Activated naive CD4-positive, alpha-beta T cell treated with anti-CD3 and anti-CD28 coated beads, Interleukin-2, amount 50 U/mL, for 72 hours (primary cell): ENCODE measurements at places on chromosomes 2 and 18. TPM values are rescaled to one million over a fixed set of nuclear protein-coding genes. Genes with fewer than 3 reads are reported as not detected.
A peak's percentile ranks its signal among the peaks of the same experiment; 100 is the strongest.

The CPO gene
- total RNA-seq, result not detected

GRCh38 chr18:13696961-13697360 lies 29.4 kb downstream of the FAM210A start:
- DNase-seq, result no peak

DNA sequence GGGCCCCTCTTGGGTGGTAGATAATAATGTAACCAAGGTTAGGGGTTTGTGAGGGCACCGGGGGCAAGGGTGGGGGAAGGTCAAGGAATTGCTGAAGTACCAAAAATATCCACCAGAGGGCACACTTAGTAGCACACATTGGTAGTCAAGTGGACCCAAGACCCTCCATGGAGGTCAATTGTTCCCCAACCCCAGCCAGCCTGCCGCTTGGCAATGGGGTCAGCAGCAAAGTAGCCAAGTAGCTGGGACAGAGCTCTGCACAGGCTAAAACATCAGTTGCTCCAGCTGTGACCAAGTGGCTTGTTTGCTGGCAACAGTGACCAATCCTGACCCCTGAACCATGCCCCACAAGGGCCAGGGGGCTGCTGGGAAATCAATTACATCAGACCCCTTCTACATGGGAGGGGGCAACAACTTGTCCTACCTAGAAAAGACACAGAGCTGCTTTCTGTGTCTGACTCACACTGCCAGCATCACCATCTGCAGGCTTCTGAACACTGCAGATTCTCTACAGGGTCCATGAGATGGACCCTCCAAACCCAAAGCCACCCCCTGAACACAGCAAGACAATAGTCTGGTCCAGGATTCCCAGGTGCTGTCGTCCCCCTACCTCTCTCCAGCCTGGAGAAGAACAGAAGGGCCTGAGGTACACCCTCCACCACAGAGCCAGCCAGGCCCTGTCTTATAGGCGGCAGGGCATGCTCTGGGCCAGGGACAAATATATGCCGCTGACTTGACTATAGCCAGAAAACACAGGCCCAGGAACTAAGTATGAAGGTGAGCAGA lies 76.0 kb downstream of the EMX1 start:
- DNase-seq, result peak; percentile 70

DNA sequence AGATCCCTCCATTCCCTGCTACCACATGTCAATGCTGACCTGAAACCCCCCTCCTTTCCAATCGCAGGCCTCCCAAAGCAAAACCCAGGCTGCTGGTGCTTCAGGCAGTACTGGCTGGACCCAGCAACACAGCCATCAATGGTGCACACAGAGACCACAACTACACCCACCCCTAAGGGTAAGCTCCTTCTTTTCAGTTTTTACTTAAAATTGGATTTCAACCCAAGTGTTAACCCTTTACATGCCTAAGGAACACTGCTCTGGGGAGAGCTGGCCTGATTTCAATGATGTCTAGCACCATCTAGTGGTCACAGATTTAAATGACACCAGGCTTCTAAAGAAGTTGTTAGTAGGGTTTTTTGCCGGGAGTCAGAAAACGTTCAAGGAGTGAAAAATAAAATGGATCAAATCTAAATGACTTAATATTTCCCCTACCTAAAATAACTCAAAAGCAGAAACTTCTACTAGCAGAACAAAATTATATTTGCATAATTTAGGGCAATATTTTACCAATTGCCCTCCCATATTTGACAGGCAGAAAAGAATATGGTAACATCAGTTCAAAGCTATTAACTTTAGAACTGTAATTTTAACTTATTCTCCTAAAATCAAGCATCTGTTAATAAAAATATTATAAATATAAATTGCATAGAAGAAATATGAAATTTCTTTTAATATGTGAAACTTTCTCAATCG lies 24.6 kb downstream of the FECH start:
- no peak for DNase-seq

DNA sequence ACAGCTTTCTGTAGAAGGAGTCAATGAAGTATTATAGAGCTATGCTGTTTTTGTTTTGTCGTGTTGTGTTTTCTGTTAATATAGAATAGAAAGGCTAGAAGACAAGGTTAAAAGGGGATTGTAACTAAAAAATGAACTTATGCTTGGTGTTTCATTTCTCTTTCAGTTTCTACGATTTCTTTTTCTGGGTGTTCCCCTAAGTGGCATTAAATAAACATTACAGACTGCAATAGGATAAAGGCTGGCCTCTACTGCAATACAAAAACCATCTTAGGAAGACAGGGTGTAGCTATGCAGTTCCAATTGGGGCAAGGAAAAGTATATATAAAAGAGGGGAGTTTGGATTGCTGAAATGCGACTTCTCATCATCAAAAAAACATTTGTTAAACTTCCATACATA lies 1609.7 kb upstream of the ACVR2A start:
- DNase-seq, result no peak
